ENCODE measurements at places on chromosomes 1 and 21. TPM values are rescaled to one million over a fixed set of nuclear protein-coding genes. Genes with fewer than 3 reads are reported as not detected.

The SPATA46 gene
- total RNA-seq = not detected

The WNT4 gene
- not detected for total RNA-seq

The CRNN gene
- total RNA-seq = not detected

The PCAT6 gene
- total RNA-seq = not detected

The GCSAML gene
- total RNA-seq = not detected

The TPTE gene
- total RNA-seq = not detected

The NBPF14 gene
- total RNA-seq = 23.1 TPM

The C1QC gene
- total RNA-seq = not detected

The ACTL8 gene
- total RNA-seq = not detected

The RGSL1 gene
- total RNA-seq = not detected

The SLC44A5 gene
- 2.0 TPM for total RNA-seq

The LCE2B gene
- total RNA-seq = not detected

The IQCC gene
- total RNA-seq = 4.3 TPM

The KRTAP13-2 gene
- not detected for total RNA-seq

The C21orf58 gene
- 3.8 TPM for total RNA-seq

The AGBL4 gene
- not detected for total RNA-seq

All from hair follicular keratinocyte (primary cell).